ENCODE measurements at places on chromosomes 12 and 14. TPM values are rescaled to one million over a fixed set of nuclear protein-coding genes. Genes with fewer than 3 reads are reported as not detected.

DNA sequence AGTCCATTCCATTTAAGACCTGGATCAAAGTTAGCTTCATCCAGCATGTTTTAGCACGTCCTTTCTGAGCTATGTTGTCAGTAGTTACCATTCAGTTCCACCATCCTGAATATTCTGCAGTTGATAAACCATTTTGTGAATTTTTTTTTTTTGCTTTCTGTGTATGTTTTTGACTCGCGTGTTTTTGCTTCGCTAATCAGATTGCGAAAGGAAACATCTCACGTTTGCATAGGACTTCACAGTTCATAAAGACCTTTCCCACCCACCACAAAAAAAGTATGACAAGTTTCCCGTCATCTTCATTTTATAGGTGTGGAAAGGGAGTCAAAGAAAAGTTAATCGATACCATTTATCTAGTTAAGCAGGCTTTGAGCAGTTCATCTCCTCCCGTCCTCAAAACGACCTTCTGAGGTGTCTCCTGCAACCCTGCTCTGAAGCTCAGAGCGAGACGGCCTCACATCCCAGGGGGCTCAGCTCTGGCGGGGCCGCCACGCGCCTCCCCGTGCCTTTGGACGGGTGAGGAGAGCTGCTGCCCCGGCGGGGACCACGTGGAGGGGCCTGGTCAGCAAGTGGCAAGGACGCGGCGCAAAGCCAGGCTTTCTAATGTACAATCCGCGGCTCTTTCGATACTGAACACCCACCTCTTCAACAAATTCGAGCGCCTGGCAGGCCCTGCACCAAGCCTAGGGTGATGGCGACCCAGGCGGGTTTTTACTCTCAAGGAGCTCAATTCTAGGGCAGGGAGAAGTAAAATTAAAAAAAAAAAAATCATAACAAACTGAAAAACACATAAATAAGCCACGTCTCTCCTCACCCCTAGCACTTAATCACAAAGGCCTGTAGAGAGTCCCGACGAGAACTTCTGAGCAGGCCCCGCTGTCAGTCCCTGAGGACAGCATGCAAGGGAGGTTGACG lies 988 bp upstream of the TMEM263 start:
- H3K27me3 ChIP-seq, result no peaks in the 10 kb centered on the region
- peak overlapping the region; percentile 63 for H3K27ac ChIP-seq
- H3K4me3 ChIP-seq, result peak overlapping the region; percentile 99
- H3K4me1 ChIP-seq, result peaks cover 2% of the 10 kb centered on the region
- peak; percentile 47 for DNase-seq

The PAWR gene
- 51.2 TPM for polyA plus RNA-seq

DNA sequence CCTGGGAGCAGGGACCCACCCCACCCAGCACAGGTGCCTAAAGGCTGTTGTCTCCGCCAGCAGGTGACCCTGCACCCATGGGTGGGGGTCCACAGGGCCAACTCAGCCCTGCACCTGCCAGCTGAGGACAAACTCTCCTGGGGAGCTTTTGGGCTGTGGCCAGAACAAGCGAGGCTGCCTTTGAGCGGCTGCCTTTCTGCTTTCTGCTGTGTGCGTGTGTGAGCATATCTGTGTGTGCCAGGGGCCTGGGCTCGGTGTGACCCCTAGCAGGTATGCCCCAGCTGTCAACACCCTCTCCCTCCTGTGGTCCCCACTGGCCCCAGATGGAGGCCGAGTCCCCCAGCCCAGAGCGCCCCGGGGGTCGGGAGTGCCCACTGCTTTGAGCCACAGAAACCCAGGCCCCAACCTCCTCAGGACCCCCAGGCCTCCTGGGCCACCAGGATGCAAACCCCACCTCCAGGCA lies 25.9 kb upstream of the GPR132 start:
- no peak for DNase-seq
- peaks cover 48% of the 10 kb centered on the region for H3K4me1 ChIP-seq
- no peaks in the 10 kb centered on the region for H3K36me3 ChIP-seq
- peaks cover 22% of the 10 kb centered on the region for H3K27me3 ChIP-seq
- H3K27ac ChIP-seq, result peak overlapping the region; percentile 97
- H3K4me3 ChIP-seq, result no peak overlapping the region

- no peaks in the 10 kb centered on the region for H3K36me3 ChIP-seq
- no peaks in the 10 kb centered on the region for H3K27me3 ChIP-seq
- no peak overlapping the region for H3K27ac ChIP-seq
- peaks cover 11% of the 10 kb centered on the region for H3K4me1 ChIP-seq
- DNase-seq, result no peak
- no peak overlapping the region for H3K4me3 ChIP-seq
Measured at GRCh38 chr14:88198446-88198845, 124.6 kb downstream of the KCNK10 start.

The SPIC gene
- 0.13 TPM for polyA plus RNA-seq
